ENCODE measurements at places on chromosomes 7 and 10.

GRCh38 chr7:129665013-129665401 is 53.5 kb downstream of the NRF1 start:
- DNase-seq: no peak

- DNase-seq: no peak
Observed at GRCh38 chr7:50146692-50147091, 53.6 kb upstream of the ZPBP start.

GRCh38 chr7:55521917-55522902 is 50.1 kb downstream of the VOPP1 start:
- DNase-seq: no peak

- DNase-seq: no peak
Observed at GRCh38 chr10:130941886-130942285, 369.6 kb downstream of the TCERG1L start.

DNA sequence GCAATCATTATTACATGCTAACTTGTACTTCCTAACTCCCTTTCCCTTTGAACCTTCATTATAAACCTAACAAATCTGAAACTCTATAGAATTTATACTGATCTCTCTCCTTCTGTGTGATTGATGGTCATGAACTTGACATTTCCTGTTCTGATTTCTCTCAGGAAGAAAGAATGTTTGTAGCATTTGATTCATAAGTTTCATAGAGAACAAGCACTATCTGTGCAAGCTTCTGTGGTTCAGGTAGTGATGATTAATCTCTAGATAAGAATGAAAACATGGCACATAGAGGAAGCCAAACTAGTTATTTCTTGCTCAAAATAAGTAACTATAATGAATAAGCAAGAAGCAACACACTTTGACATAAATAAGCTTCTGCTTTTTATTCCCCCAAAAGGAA is 34.2 kb downstream of the TFPI2 start:
- DNase-seq: no peak

GRCh38 chr7:131355917-131356777 is 28.5 kb downstream of the MKLN1 start:
- DNase-seq: no peak

DNA sequence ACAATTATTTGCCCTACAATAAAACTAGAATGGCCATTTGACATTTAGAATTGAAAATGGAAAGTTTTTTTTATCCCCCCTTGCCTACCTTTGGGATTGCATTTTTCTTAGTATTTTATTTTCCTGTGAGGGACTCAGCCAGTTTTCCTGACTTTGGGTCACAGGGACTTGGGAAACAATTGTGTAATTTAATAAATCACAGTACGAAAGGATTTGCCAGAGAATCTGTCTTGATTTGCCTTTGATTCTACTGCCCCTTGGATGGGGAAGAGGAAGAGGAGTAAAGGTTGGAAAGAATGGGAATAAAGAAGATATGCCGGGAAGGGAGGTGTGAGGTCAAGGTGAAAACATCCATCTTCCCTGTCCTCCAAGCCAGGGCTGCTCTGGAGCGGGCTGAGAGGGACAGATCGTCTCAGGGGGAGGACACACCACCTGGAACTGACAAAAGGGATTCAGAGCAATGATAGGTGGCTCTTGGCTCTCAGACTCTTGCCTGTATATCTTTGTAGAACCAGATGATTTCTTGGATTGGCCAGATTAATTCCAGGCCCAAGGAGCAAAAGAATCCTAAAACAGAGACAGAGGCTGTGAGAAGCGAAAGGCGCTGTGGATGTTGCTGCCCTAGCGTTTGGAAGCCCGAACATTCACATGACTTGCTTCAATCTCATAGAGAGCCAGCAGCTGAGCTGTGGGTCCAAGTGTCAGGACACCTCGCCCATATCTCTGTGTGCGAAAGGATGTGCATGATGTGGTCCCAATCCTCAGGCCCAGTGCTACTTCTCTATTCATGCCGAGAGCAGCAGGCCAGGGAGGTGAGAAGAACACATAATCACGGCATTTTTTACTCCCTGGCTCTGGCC is 50.3 kb upstream of the ZEB1 start:
- DNase-seq: no peak

GRCh38 chr10:127442220-127442525 is 106.9 kb upstream of the NPS start:
- no peak for DNase-seq

GRCh38 chr10:18567343-18567856 is 84.0 kb downstream of the NSUN6 start:
- DNase-seq: no peak

- no peak for DNase-seq
Observed at GRCh38 chr10:62562795-62563194, 188.6 kb downstream of the ZNF365 start.

DNA sequence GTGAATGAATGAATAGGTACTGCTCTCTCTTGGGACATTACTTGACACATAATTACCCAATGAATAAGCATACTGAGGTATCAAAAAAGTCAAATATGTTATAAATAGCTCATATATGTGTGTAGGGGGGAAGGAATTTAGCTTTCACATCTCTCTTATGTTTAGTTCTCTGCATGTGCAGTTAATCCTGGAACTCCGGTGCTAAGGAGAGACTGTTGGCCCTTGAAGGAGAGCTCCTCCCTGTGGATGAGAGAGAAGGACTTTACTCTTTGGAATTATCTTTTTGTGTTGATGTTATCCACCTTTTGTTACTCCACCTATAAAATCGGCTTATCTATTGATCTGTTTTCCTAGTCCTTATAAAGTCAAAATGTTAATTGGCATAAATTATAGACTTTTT is 1.2 kb downstream of the CFTR start:
- no peak for DNase-seq

DNA sequence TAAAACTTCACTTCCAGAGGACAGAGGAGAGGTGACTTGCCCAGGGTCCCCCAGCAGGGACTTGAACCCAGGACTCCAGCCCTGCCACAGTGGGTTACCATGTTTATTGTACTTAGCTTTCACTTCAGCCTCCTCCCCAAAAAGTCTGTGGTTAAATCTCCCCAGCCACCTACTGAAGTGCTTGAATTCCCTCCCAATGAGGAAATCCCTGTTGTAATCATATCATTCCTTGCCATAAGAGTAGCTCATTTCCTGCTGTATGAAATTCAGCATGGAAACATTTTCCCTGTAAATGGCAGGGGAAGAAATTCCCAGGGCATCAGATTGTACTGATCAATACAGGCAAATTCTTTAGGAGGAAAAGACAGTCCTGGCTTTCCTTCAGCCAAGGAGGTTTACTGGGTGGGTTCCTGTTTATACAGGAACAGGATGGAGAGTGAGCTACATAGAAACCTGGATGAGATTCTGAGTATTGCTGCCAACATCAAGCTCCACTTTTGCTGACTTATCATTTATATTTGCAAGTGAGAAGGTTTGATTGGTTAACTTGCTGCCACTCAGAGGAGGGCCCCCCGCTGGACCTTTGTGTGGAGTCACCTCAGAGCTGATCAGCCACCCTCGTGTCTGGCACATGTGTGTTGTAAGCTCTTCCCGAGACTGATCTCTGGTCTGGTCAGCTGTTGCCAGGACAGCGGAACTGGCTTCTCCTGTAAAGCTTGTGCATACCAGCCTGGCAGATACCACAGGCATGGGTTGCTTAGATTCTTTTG is 16.4 kb upstream of the PDZD8 start:
- no peak for DNase-seq

Data from activated CD4-positive, alpha-beta memory T cell treated with anti-CD3 and anti-CD28 coated beads for 36 hours (primary cell).